ENCODE measurements at places on chromosomes 2 and 18.

DNA sequence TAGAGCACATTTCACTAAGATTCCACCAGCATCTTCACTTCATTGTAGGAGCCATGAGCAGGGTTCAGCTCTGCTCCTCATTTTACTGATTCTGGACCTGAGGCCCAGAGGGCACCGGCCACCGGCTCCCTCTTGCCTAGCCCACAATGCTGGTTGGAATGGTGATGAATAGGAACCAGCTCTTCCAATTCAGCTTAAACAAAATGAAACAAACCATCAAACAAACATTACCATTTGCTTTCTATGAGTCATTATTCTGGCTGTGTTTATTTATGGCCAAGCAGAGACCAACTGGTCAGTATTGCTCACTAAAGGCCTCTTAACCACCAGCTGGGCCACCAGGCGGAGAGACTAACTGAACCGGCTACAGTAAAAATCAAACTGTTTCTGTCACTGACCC is 176.7 kb downstream of the MTX2 start:
- DNase-seq, result no peak

DNA sequence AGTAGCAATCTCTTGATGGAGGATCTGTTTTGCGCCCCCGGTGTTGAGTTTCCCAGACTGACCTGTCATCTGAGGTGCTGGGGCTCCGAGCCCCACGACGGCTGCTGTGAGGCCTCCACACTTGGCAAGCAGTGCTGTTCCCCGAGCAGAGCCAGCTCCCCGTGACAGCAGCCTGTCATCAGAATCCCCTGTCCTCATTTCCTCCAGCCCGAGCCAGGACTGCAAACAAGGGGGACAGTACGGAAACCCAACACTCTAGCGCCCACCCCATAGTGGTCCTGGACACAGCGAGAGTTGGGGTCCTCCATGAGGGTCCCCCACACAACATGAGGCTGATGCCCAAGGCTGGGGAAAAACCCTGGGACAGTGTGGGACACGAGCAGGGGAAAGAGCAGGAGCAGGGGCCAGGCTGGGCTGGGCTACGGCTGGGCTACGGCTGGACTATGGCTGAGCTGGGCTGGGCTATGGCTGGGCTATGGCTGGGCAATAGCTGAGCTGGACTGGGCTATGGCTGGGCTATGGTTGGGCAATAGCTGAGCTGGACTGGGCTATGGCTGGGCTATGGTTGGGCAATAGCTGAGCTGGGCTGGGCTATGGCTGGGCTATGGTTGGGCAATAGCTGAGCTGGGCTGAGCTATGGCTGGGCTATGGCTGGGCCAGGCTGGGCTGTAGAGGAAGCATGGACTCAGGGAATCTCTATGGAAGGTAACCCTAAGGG is 1.5 kb upstream of the KLHL30 start:
- peak; percentile 43 for DNase-seq

DNA sequence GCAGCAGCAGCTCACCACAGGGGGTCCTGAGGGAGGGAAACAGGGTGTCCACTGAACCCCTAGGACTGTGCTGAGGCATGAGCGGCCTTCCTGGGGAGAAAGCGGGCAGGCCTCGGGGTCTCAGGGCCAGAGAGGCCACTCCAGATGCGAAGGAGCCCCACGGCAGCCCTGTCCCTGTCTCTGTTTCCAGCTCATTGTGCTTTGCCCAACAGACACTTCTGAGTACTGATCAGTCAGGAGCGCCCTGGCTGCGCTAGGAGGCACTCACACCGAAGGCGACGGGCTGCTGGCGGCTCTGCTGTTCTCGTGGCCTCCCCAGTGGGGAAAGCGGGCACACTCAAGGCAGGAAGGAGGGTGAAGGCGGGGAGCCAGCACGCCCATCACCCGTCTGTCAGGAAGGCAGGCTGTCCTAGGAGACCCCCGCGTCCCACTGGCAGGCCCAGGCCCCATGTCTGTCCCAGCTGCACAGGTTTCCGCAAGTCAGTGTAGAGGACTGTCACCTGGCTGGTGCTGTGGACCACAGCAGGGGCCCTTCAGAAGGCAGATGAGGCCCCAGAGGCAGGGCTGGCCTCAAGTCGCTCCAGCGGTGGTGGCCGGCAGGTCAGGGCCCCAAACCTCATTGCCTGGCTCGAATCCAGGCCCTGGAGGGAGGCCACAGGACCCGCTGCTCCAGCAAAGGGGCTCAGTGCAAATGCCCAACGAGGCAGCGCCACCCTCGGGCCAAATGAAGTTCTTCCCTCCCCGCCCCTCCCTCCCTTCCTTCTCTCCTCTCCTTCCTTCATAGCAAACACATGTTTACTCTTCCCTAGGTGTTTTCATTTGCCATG is 6.8 kb downstream of the ESPNL start:
- peak; percentile 50 for DNase-seq

- DNase-seq, result peak; percentile 60
Measured at GRCh38 chr2:233928594-233929351, 11.6 kb downstream of the TRPM8 start.

GRCh38 chr2:159285929-159286708 is at the start of gene WDSUB1:
Gene WDSUB1, minus strand, starts transcription at chr2:159286703. Its CDS starts 3,634 bp downstream, at chr2:159283069.
- DNase-seq, result peak; percentile 82

DNA sequence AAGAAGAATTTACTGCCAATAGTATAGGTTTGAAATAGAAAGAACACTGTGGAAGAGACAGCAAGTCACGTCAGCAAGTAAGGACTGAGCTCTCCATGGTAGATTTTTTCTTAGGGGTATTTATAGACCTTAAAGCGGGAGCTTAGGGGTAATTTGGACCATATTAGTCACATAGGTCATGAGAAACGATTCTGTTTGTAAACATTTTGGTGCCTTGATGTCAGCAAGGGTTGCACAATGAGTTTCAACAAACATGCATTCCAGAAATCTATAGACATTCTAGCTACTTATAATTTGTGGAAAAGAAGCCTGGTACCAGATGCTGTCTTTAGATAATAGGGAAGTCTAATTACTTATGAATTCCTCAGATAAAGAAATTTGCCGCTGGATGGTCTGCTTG is 624.7 kb downstream of the TDRD15 start:
- DNase-seq, result no peak

GRCh38 chr2:42788-43187 is 3.5 kb downstream of the FAM110C start:
- DNase-seq, result no peak

DNA sequence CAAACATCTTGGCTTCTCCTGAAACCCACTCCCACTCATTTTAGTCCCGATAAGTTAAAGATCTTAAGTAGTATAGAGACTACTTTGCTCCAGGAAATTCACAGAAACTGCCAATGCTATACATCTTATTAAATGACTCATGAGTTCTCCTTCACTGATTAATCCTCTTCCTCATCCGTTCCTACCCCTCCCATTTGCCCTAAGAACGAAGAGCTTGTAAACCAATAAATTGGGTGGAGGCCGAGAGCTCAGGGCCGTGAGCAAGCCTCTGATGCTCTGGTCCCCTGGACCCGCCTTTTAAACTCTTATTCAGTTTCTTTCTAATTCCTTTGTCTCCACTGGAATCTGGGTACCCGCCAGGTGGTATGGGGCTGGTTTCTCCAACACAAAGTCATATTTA is 68.6 kb downstream of the METTL8 start:
- no peak for DNase-seq

DNA sequence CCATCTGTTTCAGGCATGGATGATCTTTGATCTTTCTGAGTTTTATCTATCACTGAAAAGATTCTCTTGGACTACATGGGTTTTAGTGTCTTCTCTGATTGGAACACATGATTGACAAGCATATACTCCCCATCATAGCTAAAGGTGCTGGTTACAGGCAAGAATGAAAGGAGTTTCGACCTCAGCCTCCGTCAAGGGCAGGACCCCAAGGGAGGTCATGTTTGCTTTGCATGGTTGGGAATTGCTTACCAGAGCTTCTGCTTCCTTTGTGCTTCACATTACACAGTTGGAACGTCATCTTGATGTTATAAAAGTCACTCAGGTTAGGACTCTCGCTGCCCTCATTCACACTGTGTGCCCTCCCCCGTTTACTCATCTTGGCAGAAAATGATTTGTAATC is 287.7 kb downstream of the PIK3C3 start:
- no peak for DNase-seq

DNA sequence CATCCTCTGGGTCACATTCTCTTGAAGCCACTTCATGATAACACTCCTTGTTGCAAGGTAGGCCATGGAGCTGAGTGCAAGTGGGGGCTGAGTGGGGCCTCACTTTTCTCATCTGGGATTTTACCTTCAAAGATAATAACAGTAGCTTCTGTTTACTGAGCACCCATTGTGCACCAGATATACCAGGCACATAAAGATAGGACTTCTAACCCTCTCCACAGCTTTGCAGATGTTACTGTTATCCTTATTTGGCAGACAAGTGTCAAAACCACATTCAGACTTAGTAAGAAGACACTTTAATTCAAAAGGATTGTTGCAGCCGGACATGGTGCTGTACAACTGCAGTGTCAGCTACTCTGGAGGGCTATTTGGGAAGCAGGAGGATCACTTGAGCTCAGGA is 12.8 kb upstream of the FAM136A start:
- peak; percentile 59 for DNase-seq

Data from hematopoietic multipotent progenitor cell treated with erythropoietin and hydrocortisone succinate and interleukin-3 and kit ligand, for 4 days (in vitro differentiated cells).